ENCODE measurements at places on chromosomes 2 and 18.

GRCh38 chr2:72011370-72011689, 136.3 kb downstream of the CYP26B1 start:
- DNase-seq, result no peak

- no peak for DNase-seq
Observed at GRCh38 chr2:15769676-15770547, 170.4 kb upstream of the MYCN start.

- DNase-seq, result no peak
Observed at GRCh38 chr18:47915229-47915628, 15.2 kb downstream of the SMAD2 start.

DNA sequence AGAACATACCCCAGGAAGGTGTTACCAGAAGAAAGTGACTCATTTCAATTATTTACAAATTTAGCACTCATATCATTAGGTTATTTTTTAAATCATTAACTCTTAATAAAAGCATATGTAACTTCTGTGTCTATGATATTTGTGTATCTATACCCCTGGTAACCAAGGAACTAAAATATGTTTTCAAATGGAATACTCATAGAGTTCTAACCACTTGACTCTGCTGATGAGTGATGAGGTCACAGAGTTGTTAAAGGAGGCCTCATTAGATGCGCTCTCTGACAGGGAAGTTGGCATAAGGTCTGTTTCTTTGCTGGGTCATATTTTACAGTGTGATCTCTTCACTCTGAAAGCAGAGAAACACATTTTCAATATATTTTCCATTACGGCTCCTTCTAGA, 73.4 kb downstream of the CCDC150 start:
- no peak for DNase-seq

GRCh38 chr2:19916385-19916950, 14.7 kb upstream of the TTC32 start:
- no peak for DNase-seq

- DNase-seq, result no peak
Observed at GRCh38 chr2:37969731-37970130, 44.6 kb downstream of the RMDN2 start.

All from stimulated activated CD4-positive, alpha-beta T cell treated with anti-CD3 and anti-CD28 coated beads, Interleukin-15, amount 100 ng/mL, for 1 hour (primary cell).